ENCODE measurements at places on chromosomes 13 and 19. TPM values are rescaled to one million over a fixed set of nuclear protein-coding genes. Genes with fewer than 3 reads are reported as not detected.

NEK3 gene
- 13.9 TPM for total RNA-seq

CYP4F3 gene
- total RNA-seq: under 0.01 TPM

DLL3 gene
- total RNA-seq: 0.43 TPM

NTN5 gene
- not detected for total RNA-seq

SUPT5H gene
- 117 TPM for total RNA-seq

PGLYRP2 gene
- total RNA-seq: not detected

MAMSTR gene
- 0.43 TPM for total RNA-seq

LHB gene
- total RNA-seq: not detected

CKAP2 gene
- 67.6 TPM for total RNA-seq

MCEMP1 gene
- not detected for total RNA-seq

FGF21 gene
- total RNA-seq: not detected

KLK14 gene
- not detected for total RNA-seq

Data from thoracic aorta endothelial cell (primary cell).